CD8-positive, alpha-beta memory T cell (primary cell): ENCODE measurements at places on chromosomes 11 and 22. TPM values are rescaled to one million over a fixed set of nuclear protein-coding genes. Genes with fewer than 3 reads are reported as not detected.

INPP5J gene
- total RNA-seq = 0.22 TPM

PANX3 gene
- total RNA-seq = not detected

MEI1 gene
- 36.3 TPM for total RNA-seq

C11orf97 gene
- not detected for total RNA-seq

POU2AF1 gene
- 1.5 TPM for total RNA-seq

GRCh38 chr11:110035357-110035756 is 57.8 kb upstream of the ZC3H12C start:
- DNase-seq = no peak

GRCh38 chr11:62770778-62771143 is 435 bp upstream of the TAF6L start:
- DNase-seq = no peak

DNA sequence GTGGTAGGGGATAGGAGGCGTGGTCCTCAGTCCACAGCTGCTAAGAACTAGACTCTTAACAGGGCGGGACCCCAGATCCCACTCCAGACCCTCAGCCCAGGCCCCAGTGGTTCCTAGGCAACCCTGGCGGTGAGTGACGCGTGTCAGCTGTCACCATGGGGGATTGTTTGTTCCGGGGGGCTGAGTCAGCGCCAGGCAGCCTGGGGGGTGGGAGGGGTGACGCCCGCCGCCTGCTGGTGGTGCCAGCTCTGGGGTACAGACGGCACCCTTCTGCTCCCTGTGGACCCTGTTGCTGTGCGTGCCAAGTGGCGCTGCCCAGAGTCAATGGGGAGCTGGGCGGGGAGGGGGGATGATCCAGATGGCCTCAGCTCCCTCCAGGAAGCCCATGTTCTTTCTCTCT is 2.5 kb downstream of the CNIH2 start:
- no peak for DNase-seq

DNA sequence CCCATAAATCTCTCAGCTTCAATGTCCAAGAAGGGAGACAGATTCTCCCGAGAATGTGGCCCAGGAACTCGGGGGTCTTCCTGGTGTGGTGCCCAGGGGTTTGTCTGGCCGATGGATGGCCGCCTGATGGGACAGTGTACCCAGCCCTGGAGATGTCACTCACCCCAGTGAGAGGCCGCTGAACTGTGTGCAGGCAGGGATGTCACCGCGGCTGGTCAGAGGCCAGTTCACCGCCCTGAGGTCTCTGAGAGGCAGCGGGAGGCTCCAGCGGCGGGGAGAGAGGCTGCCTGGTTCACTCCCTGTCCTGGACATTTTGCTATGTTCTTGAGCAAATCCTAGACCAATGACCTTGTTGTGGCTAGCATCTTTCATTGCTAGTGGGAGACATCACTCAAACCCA is 1349.5 kb downstream of the BRD1 start:
- no peak for DNase-seq

GRCh38 chr11:128502726-128503125 is 84.6 kb downstream of the ETS1 start:
- DNase-seq = no peak

GRCh38 chr11:73623686-73624085 is 22.7 kb upstream of the PLEKHB1 start:
- no peak for DNase-seq

DNA sequence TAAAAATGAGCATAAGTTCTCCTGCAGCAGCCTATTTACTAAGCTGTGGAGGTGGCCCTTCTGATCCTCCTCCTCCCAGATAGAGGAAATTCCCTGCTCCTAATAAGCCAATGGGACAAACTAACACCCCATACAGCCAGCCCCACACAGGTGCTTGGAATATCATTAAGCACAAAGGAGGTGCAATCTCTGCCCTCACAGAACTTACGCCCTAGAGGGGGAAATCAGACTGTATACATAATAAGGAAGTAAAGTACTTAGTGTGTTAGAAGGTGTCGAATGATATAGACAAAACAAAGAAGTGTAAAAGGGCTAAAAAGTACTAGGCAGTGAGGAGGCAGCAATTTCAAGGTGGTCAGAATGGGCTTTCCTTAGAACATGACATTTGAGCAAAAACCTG is 5.8 kb downstream of the MS4A12 start:
- no peak for DNase-seq

DNA sequence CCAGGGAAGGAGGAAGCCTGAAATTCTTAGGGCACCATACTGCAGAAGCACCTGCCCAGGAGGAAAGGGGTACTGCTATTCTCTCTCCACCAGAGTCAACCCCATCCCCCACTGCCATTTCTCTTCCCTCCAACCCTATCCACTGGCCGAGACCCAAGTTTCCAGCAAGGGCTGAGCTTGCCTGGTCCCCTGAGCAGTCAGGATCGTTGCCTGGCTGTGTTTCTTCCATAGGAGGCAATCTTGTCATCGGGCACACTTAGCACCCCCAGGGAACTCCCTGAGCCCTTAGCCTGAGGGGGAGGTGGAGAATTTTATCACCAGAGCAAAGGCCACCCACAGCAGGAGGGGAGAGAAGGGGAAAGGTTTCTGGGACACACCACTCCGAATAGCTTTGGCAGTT is 115.8 kb upstream of the NECTIN1 start:
- DNase-seq = no peak

DNA sequence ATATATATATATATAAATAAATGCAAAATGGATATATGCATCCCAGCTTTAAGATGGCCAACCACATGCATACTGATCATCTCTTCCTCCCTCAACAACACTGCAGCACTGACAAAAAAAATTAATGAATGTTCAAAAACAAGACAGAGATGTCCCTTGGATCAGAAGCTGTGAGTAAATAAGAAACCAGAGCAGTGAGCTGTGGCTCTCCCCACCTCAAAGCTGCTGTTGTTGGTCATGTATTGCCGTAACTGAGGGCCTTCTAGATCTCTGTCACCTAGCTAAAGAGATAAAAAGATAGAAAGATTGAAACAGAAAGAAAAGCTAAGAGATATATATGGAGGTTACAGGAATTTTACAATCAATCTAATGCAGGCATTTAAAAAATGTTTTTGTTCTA is 15.5 kb upstream of the TMEM135 start:
- DNase-seq = no peak

- no peak for DNase-seq
Measured at GRCh38 chr22:50595189-50595588, 5.4 kb upstream of the MAPK8IP2 start.

GRCh38 chr11:5007561-5007960 is 12.9 kb downstream of the OR51L1 start:
- no peak for DNase-seq

DNA sequence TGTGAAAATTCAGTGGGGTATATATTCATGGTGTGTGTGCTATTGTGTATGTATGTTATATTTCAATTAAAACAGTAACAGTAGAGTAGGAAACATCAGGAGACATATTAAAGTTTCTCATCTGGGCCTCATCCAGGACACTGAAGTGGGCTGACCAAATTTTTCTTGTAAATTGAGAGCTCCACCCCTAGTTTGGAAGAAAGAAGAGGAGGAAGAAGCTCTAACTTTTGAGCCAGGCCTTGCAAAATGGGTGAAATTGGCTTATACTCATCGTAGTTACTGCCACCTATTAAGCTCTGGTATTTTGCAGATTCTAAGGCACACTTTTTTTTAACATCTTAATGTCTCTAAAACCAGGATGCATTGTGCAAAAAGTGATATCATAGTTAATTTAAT is 33.7 kb downstream of the TSPAN18 start:
- DNase-seq = no peak

- DNase-seq = no peak
Measured at GRCh38 chr11:6926208-6927029, at the start of gene ZNF215. ZNF215 (plus strand) TSS chr11:6926426; CDS start chr11:6932273, 5,847 bp downstream.

DNA sequence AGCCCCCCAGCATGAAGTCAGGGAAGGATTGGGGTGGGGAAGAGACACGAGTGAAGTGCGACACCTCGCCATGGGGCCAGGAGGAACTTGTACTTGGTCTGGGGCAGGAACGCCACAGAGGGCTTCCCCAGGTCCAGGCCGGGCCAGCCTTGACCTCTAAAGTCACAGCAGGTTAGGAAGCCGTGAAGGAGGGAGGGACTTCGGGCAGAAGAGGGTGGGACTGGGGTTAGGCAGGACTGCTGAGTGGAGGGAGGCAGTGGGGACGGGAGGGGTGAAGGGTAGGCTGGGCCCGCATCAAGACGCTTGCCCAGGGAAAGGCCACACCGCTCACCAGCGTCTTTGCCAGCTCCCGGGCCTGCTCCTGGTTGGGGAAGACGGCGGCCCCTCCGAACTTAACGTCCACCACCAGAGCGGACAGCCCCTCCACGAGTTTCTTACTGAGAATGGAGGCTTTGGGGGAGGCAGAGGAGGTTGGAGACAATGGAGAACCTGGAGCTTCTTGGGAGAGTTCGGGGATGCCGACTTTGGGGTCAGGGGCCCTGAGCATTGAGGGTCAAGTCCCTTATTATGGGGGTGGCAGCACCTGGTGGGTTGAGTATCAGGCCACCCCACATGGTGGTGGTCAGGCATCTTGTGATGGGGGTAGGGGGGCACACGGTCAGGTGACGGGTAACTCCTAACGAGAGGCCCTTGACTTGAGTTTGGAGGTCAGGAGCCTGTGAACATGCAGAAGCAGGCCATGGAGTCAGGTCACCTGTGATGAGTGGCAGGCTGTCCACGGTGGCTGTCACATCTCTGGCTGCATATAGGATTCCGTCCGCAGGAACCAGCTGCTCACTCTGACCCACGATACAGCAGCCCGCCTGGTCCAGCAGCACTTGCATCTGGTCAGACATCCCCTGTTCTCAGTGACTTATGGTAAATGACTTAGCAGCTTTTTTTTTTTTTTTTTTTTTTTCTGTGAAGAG is 1.7 kb upstream of the SCO2 start:
- no peak for DNase-seq
